ENCODE measurements at places on chromosomes 5 and 9. TPM values are rescaled to one million over a fixed set of nuclear protein-coding genes. Genes with fewer than 3 reads are reported as not detected.

- no peak for DNase-seq
Observed at GRCh38 chr5:172028167-172028566, 21.7 kb upstream of the FBXW11 start.

GRCh38 chr9:77832639-77833038 lies 184.5 kb upstream of the GNA14 start:
- no peak for DNase-seq

The DIPK1B gene
- polyA plus RNA-seq, result 33.2 TPM

DNA sequence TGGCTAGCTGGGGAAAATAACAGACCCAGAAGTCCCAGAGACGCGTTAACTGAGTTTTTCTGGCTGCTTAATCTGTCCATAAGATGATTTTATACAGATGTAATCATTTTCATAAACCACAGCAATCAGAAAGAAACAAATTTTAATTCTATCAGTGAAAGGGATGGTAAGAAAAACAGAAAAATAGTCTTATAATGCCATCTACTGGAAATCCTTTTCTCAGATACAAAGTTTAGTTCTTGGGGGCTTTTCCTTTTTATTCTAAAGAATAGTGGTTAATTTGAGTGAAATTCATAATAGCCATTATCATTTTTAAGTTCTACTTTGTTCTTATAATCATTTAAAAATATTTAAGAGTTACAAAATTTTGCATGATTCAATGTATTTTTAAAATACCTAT lies 44.4 kb downstream of the DROSHA start:
- DNase-seq, result no peak

GRCh38 chr5:105816961-105817360 lies 1853.8 kb downstream of the EFNA5 start:
- DNase-seq, result no peak

The FOXI1 gene
- not detected for polyA plus RNA-seq

The WNT8A gene
- polyA plus RNA-seq, result not detected

All from right lung (tissue), 10 donors.